NCI-H2227 treated with DMSO at 0.1 percent for 48 hours (cell line): ENCODE measurements at places on chromosomes 2 and 18.

GRCh38 chr2:207049122-207049521 is 109.8 kb downstream of the CPO start:
- DNase-seq: no peak

- no peak for DNase-seq
Observed at GRCh38 chr2:212548455-212548819, 9.8 kb upstream of the ERBB4 start.

GRCh38 chr2:188522517-188522916 is 230.8 kb downstream of the GULP1 start:
- no peak for DNase-seq

- no peak for DNase-seq
Observed at GRCh38 chr18:54130631-54131030, 93.8 kb downstream of the MBD2 start.

DNA sequence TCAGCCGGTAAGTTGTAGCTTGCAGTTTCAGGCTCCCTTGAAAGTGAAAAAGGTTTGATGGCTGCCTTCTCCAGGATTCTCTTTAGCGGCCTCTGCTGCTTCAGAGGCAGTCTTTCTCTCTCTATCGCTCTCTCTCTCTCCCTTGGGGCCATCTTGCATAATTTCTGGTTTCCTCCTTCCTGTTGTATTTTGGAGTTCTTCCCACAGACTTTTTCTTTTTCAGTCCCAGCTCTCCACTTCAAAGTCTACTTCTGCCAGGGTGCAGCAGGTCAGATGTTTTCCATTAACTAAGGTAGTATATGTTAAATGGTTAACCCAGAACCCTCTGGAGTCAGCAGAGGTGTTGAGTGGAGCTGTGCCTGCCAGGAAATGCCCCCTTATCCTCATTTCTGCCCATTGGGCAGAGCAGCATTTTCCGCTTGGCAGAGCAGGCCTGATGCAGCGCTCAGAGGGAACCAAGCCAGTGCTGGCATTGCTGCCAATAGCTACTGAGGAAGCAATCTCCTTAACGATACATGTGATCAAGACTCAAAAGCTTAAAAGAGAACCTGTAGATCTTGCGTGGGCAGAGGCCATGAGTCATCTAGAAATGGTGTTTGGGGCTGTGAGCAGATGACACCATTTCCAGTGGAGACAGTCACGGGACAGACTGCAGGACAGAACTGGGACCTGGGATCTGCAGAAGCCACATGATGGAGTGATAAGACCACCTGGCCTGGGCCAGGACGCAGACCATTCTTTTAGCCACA is 20.8 kb downstream of the DBI start:
- DNase-seq: no peak

DNA sequence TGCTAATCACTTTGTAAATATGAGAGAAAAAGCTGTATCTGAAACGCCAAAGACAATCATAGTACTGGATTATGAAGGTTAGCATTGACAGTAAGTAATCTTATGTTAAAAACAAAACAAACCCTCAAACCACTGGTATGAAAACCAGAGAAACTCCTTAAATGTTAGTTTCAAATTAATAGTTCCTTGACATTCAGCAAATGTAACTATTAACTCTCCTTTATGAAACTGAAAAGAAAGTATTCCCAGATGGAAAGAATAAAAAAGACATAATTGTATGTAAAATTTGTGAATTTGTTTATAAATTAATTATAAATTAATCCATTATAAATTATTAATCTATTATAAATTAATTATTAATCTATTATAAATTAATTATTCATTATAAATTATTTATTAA is 12.3 kb downstream of the FASTKD1 start:
- DNase-seq: no peak

- no peak for DNase-seq
Observed at GRCh38 chr18:11178951-11179549, 29.7 kb upstream of the PIEZO2 start.

- peak; percentile 25 for DNase-seq
Observed at GRCh38 chr2:181411105-181411849, 45.9 kb upstream of the ITGA4 start.

GRCh38 chr2:191927319-191927867 is 80.5 kb upstream of the CAVIN2 start:
- peak; percentile 35 for DNase-seq

- no peak for DNase-seq
Observed at GRCh38 chr2:85706063-85706462, 11.9 kb downstream of the GNLY start.

- no peak for DNase-seq
Observed at GRCh38 chr18:11419338-11419737, 190.1 kb upstream of the SLC35G4 start.
